ENCODE measurements at places on chromosomes 5 and 9. TPM values are rescaled to one million over a fixed set of nuclear protein-coding genes. Genes with fewer than 3 reads are reported as not detected.

The FOXD4L4 gene
- total RNA-seq: not detected

DNA sequence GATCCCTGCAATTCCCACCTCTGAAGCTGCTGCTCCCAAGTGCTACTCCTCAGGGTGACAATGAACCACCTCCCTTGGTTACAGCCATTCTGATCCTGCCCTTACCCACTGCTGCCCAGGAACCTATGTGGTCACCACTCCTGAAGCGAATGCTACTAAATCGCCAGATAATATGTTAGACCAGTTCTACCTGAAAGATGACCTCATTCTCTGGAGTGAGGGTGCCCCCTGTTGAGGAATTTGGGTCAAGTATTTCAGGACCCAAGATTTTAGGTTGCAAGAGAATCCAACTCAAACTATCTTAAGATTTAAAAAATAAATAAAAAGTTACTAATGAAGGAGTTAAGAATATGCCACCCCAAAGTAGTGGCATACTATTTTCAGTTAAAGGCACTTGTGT, 5.8 kb upstream of the SNAPC3 start:
- peak; percentile 41 for ATAC-seq

DNA sequence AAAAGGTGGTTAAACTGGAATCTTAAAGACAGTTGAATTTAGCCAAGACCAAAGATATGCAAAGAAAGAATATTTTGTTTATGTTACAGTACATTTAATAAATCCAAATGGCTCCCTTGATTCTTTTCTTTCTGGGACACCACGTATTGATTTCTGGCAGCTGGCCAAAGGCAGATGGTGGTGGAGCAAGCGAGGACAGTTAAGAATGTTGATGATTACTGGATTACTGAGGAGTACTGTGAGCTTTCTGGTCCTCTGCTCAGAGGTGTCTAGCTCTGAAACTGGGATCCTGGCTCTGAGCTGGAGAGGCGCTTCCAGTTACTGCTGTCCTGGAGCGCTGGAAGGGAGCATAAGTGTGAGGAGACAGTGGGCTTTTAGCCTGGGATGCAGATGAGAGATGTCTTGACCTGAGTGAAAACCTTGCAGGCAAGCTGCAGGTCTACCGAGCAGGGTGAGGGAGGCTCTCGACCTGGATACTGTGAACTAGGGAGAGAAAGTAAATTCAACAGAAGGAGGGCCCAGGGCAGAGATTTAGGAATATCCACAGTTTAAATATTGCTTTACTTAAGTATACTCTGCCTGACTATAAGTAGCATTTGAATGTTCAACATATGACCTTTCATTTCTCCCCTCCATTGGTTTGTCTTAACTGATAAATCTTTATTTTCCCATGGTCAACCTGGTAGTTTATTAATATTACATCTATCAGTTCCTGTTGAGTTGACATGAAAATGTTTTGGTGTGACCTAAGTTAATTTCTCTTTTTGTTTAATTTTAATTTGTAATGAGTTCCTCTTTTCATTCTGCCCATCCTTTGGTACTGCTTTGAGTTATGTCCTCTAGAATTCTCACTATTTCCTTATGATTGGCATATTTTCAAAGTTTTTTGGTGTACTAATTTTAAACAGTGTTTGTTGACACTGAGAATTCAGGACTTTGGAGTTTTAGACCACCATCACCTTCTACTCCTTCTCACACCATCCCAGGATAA, 3.7 kb downstream of the SYK start:
- ATAC-seq: no peak

The RETREG1 gene
- total RNA-seq: 14.0 TPM

The SPATA31C1 gene
- total RNA-seq: not detected

The HAND1 gene
- not detected for total RNA-seq

The PDLIM4 gene
- total RNA-seq: 99.9 TPM

The PITX1 gene
- 17.0 TPM for total RNA-seq

- ATAC-seq: no peak
Observed at GRCh38 chr9:77800924-77801551, 152.9 kb upstream of the GNA14 start.

GRCh38 chr5:125085797-125086505, 339.5 kb upstream of the ZNF608 start:
- ATAC-seq: no peak

The FOXD4 gene
- 0.35 TPM for total RNA-seq

The DDX46 gene
- 46.4 TPM for total RNA-seq

DNA sequence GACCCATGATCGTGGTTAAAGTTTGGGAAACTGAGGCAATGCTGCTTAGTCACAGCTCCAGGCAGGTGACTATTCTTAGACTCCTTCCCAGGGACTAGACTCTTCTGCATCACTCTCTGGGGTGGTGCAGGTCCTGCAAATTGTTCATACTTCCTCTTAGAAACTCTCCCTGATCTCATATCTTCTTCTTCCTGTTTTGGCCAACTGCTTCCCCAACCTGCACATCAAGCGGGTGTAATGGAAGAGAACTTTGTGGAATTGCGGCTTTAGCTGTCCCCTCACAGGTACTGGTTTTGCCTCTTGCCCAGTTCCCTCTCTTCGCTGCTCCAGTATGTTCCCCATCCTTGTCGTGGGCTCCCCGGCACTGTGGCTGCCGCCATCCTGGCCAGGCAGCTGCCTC, 111.5 kb upstream of the CTSL start:
- no peak for ATAC-seq

GRCh38 chr9:3080951-3081350, 237.1 kb upstream of the PUM3 start:
- no peak for ATAC-seq

DNA sequence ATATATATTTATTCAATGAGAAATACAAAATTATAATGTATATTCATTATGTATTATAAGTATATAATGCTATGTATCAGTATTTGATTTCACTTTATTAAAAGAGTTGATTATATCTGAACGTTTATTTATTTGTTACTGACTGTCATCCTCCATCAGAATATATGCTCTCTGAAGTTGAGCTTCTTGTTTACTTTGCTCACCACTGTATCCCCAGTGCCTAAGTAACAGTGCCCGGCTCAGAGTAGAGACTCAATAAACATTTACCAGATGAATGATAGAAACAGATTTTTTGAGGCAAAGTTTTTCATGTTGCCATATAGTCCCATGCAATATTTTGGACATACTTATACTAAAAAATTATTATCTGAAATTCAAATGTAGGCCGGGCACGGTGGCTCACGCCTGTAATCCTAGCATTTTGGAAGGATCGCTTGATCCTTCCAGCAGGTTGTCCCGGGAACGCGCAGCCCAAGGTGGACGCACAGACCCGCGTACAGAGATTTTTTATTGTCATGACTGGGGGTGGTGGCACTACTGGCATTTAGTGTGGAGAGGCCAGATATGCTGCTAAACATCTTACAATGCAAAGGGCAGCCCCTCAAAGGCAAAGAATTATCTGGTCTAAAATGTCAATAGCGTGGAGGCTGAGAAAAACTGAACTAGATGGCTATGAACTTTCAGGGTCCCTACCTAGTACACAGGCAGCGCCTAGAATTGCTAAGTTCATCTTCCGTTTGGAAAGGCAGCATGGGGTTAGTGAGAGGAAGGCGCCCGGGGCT, 761 bp upstream of the DNAJC25 start:
- ATAC-seq: peak; percentile 15

DNA sequence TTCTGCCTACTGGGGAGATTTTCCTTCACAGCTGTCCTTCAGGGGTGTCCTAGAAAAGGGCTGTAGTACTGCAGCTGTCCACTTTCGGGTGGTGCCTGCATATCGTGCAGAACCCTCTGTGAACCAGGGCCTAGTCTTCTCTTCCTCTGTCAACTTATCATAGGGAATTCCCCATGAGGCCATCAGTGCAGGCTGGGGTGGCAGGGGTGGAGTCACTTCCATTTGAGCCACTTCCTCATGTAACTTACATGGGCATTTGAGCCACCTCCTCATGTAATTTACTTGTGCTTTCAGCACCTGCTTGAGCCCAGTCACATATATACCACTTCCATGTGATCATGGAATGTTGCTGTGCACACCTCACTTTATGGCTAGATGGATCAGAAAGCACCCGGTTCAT, 742.0 kb upstream of the RGMB start:
- no peak for ATAC-seq

DNA sequence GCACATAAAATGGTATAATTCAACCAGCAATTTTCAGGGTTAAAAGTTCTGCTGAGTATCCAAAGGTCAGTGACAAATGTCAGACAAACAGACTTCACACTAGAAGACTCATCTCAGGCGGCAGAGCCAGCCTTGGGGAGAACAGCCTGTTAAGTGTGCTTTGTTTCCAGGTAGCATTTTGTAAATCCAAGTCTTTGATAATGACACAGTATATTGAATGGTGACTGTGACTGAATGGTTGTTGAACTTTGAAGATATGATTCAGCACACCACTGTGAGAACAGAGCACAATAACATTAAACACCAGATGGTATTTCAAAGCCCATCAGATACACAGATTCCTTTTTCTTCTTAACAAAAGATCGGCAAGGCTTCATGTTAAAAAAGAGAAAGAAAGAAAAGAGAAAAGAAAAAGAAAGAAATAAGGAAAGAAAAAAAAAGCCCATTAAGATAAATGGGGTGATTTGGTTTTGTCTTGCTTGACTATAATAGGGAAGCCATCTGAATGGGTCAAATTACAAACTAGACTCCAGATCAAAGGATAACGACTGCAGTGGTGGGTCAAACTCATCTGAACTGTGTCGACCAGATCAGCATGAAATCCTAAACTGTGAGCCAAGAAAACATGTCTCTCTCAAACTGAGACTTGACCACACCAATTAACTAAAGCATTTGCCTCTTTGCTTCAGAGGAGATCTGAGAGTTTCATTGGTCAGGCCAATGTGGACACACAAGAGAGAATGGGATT, 313.0 kb upstream of the ZNF608 start:
- ATAC-seq: no peak

DNA sequence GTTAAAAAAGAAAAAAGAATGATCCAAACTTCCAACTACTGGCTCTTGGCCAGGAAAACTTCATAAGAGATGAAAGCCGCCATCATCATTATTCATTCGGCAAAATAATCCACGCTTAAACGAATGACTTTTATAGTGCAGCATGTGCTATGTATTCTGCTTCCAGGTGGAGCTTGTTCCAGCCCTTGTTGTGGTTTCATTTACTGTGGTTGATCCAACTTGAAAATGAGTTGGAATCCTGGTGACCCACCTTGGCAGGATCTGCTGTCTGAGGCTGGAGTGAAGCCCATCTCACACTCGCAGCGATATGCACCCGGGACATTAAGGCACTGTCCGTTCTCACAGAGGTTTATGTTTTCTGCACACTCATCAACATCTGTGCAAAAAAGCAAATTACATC, 209.6 kb downstream of the FBN2 start:
- no peak for ATAC-seq

DNA sequence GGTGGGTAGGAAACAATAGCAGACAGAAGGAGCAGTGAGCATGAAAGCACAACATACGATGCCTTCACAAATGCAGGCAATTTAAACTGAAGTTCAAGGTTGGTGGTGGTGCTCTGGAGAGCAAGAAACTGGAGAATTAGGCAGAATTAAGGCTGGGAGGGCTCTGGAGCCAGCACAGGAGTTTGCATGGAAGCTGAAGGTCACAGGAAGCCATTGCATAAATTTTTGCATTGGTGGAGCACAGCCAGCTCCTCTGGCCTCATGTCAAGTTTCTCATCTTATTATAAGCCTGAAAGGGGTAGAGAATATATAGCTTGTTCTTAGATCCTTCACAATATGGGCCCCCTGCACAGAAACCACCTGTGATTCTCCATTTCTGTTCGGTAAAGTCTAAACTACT, 207.4 kb downstream of the PAPPA start:
- no peak for ATAC-seq

The NFIB gene
- 67.3 TPM for total RNA-seq

DNA sequence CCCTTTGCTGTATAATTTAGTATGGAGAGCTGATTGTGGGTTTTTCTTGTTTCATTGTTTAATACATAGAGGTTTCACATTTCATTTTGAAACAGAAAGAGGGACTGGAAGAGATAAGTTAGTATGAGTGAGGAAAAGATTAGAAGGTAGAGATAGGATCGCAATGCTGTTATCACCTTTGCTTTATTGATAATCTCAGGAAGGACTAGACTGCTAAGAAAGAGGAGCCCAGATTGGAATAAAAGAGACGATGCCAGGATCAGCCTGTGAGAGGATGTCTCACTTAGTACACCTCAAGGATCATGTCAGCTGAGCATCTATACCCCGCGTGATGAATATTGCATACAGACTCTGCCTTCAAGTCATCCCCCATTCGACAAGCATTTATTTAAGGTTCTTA, 178.0 kb upstream of the DMAC1 start:
- no peak for ATAC-seq

DNA sequence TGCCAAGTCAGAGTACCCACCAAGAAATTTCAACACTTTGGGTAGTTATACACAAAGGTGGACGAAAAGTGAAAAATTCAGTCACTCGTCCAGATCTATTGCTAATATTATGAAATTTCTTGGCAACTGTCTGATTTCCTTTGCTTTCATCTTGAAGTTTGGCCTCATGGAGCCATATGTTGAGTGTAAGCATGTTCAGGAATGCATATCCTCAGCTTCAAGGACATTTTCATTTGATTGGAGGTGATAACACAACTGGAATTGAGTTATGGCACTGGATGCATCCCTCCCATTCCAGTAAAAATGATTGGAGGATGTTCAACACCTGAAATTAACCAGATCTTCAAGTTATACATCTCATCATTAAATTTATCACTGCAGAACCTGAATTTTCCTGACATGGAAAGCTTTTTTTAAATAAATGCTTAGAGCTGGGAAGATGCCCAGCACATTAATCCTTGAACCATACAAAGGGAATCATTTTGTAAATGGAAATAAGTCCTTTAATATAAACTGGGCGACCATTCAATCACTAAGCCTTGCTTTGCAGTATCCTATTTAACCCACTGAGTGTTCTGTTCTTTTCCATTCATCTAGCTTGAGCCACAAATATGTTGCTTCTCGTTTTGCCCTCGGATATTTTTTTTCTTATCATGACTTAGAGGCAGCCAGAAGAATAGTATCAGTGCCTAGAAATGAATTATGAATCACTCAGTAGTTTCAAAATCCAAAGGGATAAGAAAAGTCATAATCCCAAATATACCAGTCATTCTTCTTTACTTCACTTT, 273.7 kb upstream of the PIK3R1 start:
- ATAC-seq: peak; percentile 58

The AIF1L gene
- total RNA-seq: 28.5 TPM

- no peak for ATAC-seq
Observed at GRCh38 chr5:44613936-44614335, 194.8 kb upstream of the MRPS30 start.
